ENCODE measurements at places on chromosomes 1 and 21.

DNA sequence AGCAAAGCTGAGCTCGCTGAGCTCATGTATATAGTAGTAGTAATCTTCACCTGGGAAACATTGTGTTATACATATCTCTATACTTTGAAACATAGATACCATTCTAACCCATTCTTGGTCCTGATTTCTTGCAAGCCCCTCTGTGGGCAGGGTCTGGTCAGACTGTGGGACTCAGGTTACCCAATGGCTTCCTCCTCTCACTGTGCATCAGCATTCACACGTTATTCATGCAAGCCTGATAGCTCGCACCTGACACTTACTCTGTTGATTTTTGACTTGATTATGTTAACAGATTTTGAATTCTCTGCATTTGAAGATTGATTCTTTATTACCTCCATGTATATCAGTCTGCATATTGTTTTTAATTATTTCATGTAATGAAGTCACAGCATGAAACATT, 1.3 kb downstream of the GBP7 start:
- DNase-seq = no peak

DNA sequence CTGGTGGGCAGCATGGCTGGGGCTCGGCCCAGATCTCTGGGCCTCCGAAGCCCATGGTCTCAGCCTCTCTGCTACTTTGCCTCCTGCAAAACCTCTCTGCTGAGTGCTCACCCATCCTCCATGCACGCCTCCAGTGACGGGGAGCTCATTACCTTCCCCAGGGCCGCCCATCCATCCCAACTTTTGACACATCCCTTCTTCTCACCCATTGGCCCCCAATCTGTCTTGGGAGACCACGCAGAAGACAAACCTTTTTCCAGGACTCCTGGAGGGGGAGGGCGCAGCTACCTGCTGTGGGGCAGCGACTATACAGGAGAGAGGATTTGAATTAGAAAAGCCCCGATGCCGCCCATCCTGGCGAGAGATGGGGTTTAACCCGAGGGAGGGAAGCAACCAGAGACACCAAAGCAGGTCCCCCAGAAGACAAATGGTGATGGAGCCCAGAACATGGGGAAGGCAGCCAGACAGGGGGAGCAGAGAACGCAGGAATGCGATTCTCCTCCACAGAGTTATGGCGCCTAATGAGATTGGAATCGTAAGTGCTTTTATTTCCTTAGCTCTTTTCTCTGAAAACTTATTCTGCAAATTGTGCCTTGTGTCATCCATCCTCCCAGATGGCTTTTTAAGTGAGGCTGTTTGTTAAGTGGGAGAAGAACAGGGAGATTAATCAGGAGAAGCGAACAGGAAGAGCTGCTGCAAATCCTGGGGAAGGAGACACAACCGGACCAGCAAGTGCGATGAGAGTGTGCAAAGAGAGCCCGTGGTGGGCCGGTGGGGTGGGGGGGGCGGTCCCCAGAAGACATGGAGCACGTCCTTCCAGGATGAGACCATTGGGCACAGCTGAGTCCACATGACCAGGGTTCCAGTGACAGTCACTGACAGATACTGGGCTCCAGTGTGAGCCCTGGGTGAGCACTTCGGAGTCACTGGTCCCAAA, 623.5 kb downstream of the MATN1 start:
- DNase-seq = no peak

- no peak for DNase-seq
Observed at GRCh38 chr1:63688302-63688890, 85.4 kb upstream of the ROR1 start.

- no peak for DNase-seq
Observed at GRCh38 chr1:76866566-76866965, 714 bp upstream of the ST6GALNAC5 start.

DNA sequence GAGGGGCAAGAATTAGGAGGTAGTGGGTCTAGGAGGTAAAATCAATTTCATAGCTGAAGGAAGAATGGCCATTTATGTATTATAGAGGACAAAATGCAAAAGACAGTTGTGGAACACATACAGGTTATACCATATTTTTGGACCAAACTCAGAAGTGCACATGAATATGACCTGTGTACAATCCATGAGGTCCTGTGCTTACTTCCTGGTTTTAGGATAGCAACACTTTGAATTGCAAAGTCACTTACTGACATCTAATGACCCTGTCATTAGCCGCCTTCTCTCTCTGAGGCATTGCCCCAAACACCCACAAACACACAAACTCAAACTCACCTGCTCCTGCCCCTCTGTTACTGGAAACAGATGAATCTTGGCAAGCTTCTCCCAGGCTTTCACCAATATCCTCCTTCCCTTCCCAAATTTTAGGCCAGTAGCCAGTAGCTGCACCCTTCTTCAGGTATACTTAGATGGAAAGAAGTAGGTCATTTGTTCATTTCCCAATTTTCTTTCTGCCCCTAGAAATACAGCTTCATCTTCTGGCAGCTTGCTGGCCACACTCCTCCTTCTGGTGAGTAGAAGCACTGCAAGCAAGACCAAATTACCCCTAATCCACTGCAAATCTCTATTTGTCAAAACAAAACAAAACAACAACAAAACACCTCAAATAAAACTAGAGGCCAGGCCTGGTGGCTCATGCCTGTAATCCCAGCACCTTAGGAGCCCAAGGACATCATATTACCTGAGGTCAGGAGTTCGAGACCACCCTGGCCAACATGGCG, 13.7 kb upstream of the RPL5 start:
- DNase-seq = no peak

- DNase-seq = no peak
Observed at GRCh38 chr1:9449976-9450696, 89.1 kb upstream of the SLC25A33 start.

DNA sequence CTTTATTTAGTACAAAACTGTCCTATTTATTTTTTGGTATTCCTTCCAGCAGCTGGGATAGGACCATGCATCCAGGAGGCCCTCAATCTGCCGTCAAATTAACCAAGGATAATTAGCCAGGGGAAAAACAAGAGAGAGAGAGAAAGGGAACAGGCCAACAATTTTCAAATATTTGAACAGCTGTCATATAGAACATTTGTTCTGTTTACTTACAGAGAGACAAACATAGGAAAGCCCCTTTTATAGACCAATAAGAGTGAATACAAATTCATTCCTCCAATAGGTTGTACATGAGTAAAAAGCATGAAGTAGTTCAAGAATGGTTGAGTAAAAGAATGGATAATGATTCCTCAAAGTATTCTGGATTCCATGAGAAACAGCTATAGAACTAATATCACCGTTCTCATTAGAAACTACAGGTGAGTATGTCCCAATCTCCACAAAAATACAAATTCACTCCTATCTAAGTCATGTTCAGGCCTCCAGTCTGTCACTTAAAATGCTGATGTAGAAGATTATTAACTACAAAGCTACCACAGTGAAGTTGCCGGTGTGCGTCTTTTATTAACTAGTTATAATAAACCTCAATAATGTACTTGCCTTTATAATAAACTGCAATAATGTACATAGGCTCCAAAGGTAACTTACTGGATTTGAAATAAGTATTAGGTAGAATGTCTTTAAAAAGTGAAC, 64.8 kb upstream of the GNG4 start:
- DNase-seq = no peak

- DNase-seq = no peak
Observed at GRCh38 chr21:29250636-29251035, 48.1 kb upstream of the BACH1 start.

Measured in T1000 (cell line).